ENCODE measurements at places on chromosomes 7 and 10. TPM values are rescaled to one million over a fixed set of nuclear protein-coding genes. Genes with fewer than 3 reads are reported as not detected.
A peak's percentile ranks its signal among the peaks of the same experiment; 100 is the strongest.

DNA sequence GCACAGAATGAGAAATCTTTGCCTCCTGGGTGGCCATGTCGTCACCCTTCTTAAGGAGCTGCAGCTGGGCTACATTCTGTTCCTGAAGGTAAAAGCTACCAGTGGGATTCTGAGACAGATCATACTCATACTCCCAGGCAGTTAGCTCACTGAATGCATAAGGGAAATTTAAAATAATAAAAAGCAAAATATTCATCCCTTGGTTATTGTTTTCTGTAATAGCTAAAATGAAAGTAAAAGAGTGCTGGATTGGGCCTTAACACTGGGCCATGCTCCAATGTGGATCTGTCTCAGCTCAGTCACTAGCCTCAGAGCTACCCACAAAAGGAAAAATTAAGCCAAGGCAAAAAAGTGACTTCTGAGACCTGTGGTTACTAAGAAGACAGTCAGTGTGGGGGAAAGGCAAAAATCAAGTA is 8.9 kb upstream of the DYNC2I1 start:
- peaks cover 12% of the 10 kb centered on the region for H3K36me3 ChIP-seq
- peak; percentile 22 for DNase-seq
- H3K4me3 ChIP-seq, result peak overlapping the region; percentile 70
- peak overlapping the region; percentile 98 for H3K27ac ChIP-seq
- H3K4me1 ChIP-seq, result peaks cover 35% of the 10 kb centered on the region

DNA sequence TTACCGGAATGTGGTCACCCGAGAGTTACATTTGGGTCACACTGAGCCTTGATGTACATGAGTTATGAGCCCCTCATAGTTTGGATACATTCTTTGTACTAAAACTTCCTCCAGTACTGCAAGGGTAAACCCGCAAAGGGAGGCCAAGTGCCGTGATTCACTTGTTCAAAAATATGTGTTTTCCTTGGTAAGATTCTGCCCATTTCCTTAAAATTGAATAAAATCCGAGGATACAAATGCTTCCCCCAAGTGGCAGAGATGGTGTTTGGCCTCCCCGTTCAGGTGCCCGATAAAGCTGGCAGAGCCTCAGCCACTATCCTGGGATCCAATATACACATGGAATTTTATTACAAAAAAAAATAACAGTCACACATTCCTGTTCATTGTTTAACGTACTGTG is 268.3 kb downstream of the DIP2C start:
- H3K4me3 ChIP-seq, result no peak overlapping the region
- no peak overlapping the region for H3K27ac ChIP-seq
- no peaks in the 10 kb centered on the region for H3K4me1 ChIP-seq
- H3K27me3 ChIP-seq, result no peaks in the 10 kb centered on the region
- no peak for DNase-seq
- no peaks in the 10 kb centered on the region for H3K36me3 ChIP-seq

The ENKUR gene
- total RNA-seq, result not detected

DNA sequence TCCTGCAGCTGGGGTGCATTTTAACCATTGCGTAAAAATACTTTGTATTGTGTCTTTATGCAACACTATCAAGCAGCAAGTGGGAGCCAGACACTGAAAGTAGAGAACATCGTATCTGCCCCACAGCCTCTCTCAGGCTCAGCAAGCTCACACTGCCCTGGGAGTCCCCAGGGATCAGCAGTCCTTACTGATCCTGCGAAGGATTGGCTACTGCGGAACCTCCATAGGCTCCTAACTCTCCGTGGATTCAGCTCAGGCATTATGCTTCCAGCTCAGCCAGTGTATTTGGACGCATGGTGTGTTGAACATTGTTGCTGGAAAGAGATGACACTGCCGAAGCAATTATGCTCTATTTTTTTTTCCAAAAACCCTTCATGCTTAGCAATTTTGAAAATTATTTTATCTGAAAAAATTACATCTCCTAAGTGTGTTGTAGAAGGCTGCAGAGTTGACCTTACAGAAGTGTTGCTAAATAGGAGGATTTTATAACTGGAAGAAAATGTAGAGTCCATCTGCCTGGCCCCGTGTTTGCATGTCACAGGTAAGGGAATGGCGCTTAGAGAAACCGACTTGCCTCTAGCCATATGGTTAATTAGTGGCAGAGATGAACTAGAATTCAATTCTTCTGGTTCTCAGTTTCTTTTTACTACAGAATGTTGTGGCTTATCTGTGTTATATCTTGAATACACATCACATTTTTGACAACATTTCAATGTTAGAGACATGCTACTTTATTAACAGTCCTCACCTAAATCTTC is 276.4 kb upstream of the COBL start:
- no peaks in the 10 kb centered on the region for H3K36me3 ChIP-seq
- H3K27ac ChIP-seq, result no peak overlapping the region
- no peak overlapping the region for H3K4me3 ChIP-seq
- H3K4me1 ChIP-seq, result no peaks in the 10 kb centered on the region

The AKR1C3 gene
- total RNA-seq, result 5.9 TPM

DNA sequence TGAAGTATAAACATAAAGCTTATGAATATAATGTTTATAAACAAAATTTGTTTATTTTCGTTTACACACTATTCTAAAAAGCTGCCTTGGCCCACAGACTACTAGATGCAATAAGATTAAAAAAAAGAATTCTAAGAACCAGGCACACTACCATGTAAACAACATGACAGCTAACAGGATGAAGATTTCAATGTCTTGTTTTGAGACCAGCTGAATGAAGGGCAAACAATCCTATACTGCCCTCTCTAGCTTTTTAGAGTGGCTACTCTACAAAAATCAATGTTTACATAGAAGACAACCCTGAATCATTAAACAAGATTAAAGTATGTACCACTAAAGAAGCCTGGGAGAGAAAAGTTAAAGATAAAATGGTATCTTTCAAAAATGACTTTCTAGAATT is 38.6 kb downstream of the SLC25A40 start:
- H3K4me3 ChIP-seq, result no peak overlapping the region
- no peaks in the 10 kb centered on the region for H3K27me3 ChIP-seq
- no peaks in the 10 kb centered on the region for H3K4me1 ChIP-seq
- DNase-seq, result no peak

The PDE1C gene
- total RNA-seq, result not detected

- no peak overlapping the region for H3K4me3 ChIP-seq
- H3K27me3 ChIP-seq, result no peaks in the 10 kb centered on the region
- H3K36me3 ChIP-seq, result no peaks in the 10 kb centered on the region
- DNase-seq, result no peak
- no peaks in the 10 kb centered on the region for H3K4me1 ChIP-seq
Observed at GRCh38 chr10:124569623-124570470, 108.2 kb downstream of the LHPP start.

DNA sequence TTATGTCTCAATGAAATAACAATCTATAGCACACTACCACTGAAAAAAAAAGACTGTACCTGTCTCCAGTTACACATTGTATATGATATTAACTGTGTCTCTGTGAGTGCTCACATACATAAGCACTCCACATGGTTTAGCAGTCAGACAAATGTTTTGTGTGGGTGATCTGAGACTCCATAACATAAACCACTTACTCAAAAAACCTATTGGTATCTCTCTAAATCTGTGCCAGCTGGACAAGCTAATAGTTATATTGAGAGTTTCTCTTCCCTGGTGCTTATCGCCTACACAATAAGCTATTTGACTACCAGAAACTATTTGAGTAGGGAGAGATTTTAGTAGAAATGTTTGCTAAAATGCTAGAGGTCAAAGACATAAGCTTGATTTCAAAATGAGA is 190.1 kb upstream of the AGR3 start:
- H3K4me1 ChIP-seq, result no peaks in the 10 kb centered on the region
- no peaks in the 10 kb centered on the region for H3K36me3 ChIP-seq
- H3K4me3 ChIP-seq, result no peak overlapping the region
- peaks cover 4% of the 10 kb centered on the region for H3K27me3 ChIP-seq
- no peak for DNase-seq
- H3K27ac ChIP-seq, result no peak overlapping the region

DNA sequence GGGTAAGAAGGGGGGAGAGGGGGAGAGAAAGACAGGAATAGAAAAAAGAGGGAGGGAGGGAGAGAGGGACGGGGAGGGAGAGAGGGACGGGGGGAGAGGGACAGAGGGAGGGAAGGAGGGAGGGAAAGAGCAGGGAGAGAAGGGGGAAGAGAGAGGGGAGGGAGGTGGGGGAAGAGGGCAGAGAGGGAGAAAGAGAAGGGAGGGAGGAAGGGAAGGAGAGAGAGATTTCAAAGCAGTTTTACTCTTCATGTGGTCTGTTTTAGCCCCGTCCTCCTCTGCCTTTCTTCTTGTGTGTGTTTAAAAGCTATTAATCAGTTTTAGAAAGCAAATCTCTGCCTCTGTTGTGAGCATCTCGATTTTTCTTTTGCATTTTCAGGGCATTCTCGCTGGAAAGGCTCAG is 237.0 kb downstream of the WDR37 start:
- H3K27me3 ChIP-seq, result peaks cover 10% of the 10 kb centered on the region
- no peak overlapping the region for H3K27ac ChIP-seq
- H3K4me3 ChIP-seq, result no peak overlapping the region
- no peaks in the 10 kb centered on the region for H3K36me3 ChIP-seq
- DNase-seq, result no peak

GRCh38 chr10:11454958-11455566 is 156.4 kb downstream of the USP6NL start:
- no peak overlapping the region for H3K27ac ChIP-seq
- no peak for DNase-seq
- H3K36me3 ChIP-seq, result no peaks in the 10 kb centered on the region
- H3K27me3 ChIP-seq, result peaks cover 3% of the 10 kb centered on the region

DNA sequence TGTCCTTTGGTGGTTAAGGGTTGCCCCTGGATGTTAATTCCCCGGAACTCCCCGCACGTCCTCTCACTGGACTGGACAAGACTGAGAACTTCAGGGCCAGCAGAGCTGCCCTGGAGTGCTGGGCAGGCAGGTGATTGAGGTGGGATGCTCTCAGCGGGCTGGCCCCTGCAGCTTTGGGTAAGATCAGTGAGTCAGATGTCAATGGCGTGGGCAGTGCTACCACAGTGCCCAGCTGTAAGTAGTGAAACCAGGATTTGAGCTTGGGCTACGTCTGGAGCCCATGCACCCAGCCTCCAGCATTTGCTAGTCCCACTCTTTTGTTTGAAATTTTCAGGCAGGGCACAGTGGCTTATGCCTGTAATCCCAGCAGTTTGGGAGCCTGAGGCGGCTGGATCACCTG is 6.7 kb upstream of the SEPHS1 start:
- no peak overlapping the region for H3K27ac ChIP-seq
- DNase-seq, result no peak
- no peaks in the 10 kb centered on the region for H3K36me3 ChIP-seq
- no peak overlapping the region for H3K4me3 ChIP-seq

- no peaks in the 10 kb centered on the region for H3K4me1 ChIP-seq
- no peak for DNase-seq
- no peak overlapping the region for H3K4me3 ChIP-seq
- H3K27ac ChIP-seq, result no peak overlapping the region
- H3K36me3 ChIP-seq, result no peaks in the 10 kb centered on the region
Observed at GRCh38 chr10:118405928-118406327, 63.8 kb upstream of the FAM204A start.

The KCNH2 gene
- 0.27 TPM for total RNA-seq

DNA sequence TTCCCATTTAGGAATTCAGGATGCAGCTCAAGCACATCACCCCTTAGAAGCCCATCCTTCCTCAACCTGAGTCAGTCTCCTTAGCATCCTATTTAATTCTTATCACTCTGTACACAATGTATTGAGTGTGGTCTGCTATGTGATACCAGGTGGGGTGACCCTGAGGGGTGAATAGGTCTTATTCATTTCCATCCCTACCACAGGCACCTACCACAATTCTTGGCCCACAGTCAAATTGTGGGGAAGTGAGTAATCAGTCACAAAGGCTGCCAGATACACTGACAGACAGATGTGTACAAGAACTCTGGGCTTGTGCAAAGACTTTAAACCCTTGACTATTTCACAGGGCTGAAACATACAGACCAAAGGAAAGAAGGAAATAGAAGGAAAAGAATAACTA is 560.5 kb downstream of the PARD3 start:
- no peaks in the 10 kb centered on the region for H3K4me1 ChIP-seq
- H3K27ac ChIP-seq, result no peak overlapping the region
- no peaks in the 10 kb centered on the region for H3K36me3 ChIP-seq
- H3K27me3 ChIP-seq, result no peaks in the 10 kb centered on the region
- H3K4me3 ChIP-seq, result no peak overlapping the region

The TUBGCP2 gene
- 52.4 TPM for total RNA-seq

- H3K4me3 ChIP-seq, result peak overlapping the region; percentile 5
- DNase-seq, result peak; percentile 20
- H3K27me3 ChIP-seq, result peaks cover 31% of the 10 kb centered on the region
- no peak overlapping the region for H3K27ac ChIP-seq
- H3K36me3 ChIP-seq, result no peaks in the 10 kb centered on the region
Observed at GRCh38 chr10:43078986-43079273, 2.1 kb downstream of the RET start.

DNA sequence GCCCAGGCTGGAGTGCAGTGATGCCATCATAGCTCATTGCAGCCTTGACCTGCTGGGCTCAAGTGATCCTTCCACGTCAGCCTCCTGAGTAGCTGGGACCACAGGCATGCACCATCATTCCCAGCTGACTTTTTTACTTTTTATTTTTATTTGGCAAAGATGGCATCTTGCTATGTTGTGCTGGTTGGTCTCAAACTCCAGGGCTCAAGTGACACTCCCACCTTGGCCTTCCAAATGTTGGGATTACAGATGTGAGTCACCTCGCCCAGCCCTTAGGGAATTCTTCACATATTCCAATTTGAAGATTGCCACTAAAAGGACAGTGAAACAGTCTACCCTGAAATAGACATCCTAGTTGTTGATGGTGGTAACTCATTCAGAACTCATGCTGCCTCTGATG is 27.7 kb downstream of the SUGCT start:
- no peaks in the 10 kb centered on the region for H3K36me3 ChIP-seq
- no peak overlapping the region for H3K4me3 ChIP-seq
- no peak for DNase-seq

The AASS gene
- total RNA-seq, result 0.84 TPM

- H3K36me3 ChIP-seq, result no peaks in the 10 kb centered on the region
- H3K27ac ChIP-seq, result no peak overlapping the region
- no peaks in the 10 kb centered on the region for H3K27me3 ChIP-seq
- DNase-seq, result no peak
Observed at GRCh38 chr10:120612756-120613155, 155.7 kb downstream of the PLPP4 start.

DNA sequence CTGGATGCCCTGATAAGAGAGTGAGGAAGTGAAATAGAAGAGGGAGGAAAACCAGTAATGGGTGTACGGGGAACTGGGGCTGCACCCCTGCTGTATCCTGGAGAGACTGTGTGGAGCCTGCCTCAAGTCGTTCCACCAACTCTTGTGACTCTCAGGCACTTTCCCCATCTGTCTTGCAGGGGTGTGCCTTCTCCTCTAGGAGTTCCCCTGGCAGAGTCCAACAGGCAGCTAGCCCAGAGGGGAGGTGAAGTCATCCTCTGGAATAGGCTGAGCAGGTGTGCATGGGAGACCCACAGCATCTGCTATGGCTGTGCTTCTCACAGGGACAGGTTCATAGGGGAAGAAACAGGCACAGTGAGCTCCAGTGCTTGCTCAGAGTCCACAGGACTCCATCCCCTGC is 46.8 kb downstream of the WIPF3 start:
- H3K36me3 ChIP-seq, result no peaks in the 10 kb centered on the region
- H3K4me1 ChIP-seq, result no peaks in the 10 kb centered on the region
- no peak for DNase-seq
- H3K27ac ChIP-seq, result no peak overlapping the region
- no peak overlapping the region for H3K4me3 ChIP-seq
- peaks cover 8% of the 10 kb centered on the region for H3K27me3 ChIP-seq

Data from activated CD4-positive, alpha-beta T cell treated with anti-CD3 and anti-CD28 coated beads, Interleukin-2, amount 10 ng/mL, durations not matched to agents 7 days and 5 days (primary cell).